Stimulated activated CD4-positive, alpha-beta T cell treated with anti-CD3 and anti-CD28 coated beads, TNF-alpha, amount 100 ng/mL, for 4 hours (primary cell): ENCODE measurements at places on chromosomes 5 and 9.

GRCh38 chr5:129223178-129223577 lies 128.6 kb downstream of the ISOC1 start:
- no peak for DNase-seq

- no peak for DNase-seq
Observed at GRCh38 chr5:110150199-110150598, 460.5 kb downstream of the MAN2A1 start.

- no peak for DNase-seq
Observed at GRCh38 chr5:120415985-120416384, 48.1 kb upstream of the PRR16 start.

DNA sequence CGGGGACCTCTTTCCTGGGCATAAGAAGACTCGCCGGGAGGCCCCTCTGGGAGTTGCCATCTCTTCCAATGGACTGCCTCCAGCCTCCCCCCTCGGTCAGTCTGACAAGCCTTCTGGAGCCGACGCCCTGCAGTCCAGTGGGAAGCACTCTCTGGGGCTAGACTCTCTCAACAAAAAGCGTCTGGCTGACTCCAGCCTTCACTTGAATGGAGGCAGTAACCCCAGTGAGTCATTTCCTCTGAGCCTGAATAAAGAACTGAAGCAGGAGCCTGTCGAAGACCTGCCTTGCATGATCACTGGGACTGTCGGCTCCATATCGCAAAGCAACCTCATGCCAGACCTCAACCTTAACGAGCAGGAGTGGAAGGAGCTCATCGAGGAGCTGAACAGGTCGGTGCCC lies 28.4 kb upstream of the LTC4S start:
- no peak for DNase-seq

GRCh38 chr9:122036988-122037387 lies 56.1 kb downstream of the TTLL11 start:
- DNase-seq, result no peak

DNA sequence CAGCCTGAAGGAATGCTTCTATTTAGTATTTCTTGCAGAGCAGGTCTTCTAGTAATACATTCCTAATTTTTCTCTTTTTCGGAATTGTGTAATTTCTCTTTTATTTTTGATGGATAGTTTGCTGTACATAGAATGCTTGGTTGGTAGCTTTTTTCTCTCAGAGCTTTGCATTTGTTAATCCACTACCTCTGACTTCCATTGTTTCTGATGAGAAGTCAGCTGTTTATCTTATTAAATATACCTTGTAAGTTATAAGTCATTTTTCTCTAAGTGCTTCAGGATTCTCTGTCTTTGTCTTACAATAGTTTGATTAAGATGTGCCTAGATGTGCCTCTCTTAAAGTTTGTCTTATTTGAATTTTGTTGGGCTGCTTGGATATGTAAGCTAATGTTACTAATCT lies 101.9 kb downstream of the HTR1A start:
- no peak for DNase-seq
